ENCODE measurements at places on chromosomes 7 and 10.

DNA sequence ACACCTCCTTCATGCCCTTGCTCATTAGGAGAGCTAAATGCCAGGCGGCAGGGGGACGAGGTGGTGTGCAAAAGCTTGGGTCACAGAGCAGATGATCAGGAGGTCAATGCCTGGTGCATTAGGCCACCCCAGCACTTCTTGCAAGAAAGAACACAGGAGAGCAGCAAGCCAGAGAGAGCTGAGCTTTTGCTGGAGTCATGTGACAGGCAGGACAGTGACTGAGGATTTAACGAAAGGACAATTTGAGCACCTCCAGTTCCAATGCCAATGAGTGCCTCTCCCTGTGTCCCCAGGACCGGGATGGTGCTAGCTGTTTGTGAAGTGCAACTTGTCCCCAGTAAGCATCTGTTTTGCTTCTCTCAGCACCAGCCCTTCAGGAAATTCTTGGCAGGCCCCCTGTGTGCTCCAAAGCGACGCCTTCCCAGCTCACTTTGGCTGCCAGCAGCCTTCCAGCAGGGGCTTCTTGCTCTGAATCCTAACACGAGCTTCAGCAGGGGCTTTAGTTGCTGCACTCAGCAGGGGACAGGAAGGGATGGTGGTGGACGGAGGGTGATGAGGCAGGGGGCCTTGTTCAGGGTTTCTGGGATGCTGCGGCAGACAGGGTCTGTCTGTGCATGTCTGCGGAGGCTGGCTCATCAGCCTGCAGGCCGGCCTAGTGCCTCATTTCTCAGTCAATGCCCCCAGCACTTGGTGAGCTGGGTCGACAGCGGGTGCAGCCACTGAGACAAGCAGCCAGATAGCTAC lies 368.1 kb downstream of the RPS24 start:
- no peak for ATAC-seq

DNA sequence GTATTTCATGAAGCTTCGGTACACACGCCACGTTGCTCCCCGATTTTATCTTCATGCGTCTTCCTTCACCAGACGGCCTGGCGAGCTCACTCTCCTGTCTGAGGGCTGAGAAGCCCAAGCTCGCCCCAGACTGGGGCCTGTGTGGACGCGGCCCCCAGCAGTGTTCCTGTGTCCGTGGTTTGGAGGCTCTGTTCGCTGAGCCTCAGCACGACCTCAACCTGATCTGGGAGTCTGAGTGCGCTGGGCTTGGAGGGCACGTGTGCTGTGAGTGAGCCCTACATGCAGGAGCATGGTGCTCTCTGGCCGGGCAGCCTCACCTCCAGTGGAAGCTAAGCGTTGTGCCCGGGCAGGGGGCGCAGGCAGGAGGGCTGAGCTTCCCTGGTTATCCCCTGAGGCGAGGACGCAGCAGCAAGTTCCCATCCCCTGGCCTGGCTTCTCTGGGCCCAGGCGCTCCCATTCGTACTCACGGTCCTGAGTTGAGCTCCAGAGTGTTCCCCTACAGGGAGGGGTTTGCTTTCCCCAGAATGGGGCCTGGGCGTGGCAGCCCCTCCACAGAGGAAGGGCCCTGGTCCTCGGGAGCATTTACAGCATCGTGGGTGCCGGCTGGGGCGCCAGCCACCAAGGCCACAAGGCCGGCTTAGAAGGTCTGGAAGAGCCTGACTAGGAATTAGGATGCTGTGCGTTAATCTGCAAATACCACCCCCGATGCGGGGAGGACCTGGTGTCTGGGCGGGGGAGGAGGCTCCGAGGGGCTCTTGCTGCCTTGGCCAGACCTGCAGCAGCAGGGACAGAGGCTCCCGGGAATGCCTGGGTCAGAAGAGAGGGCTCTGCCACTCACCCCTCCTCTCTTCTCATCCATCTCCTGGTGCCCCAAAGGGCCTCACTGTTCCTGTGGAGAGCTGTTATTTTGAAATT lies 400.6 kb downstream of the DNAJB6 start:
- ATAC-seq: no peak

DNA sequence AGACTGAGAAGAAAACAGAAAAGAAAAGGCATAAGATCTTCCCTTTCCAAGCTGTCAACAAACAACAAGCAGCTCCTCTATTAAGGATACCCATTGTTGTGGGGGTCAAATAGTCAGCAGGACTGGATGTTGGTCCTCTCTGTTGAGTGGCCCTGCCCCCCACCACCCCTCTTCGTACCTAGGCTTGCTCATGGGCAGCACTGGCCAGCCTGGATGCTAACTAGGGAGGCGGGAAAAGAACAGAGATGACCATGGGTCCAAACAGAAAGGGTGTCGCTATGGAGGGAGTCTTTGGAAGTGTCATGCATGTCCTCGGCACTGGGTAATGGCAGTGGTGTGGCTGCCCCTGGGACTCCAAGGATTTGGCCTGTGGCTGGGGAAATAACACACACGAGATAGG lies 45.6 kb downstream of the SPDYE5 start:
- no peak for ATAC-seq

DNA sequence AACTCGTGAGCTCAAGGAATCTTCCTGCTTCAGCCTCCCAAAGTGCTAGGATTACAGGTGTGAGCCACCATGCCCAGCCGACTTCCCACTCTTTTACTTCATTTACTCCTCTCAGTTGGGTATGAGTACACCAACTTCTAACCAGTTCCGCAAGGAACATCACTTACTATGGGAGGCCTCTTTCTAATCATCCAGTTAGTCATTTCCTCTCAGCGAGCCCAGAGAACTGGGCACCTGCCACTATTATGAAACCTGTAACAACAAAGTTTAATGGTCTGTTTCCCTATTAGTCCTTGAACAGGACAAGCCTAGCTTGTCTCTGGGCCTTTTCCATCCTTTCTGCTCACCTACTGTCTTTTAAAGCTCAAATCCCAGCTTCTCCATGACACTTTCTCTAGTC lies 88.8 kb downstream of the DNMBP start:
- ATAC-seq: peak; percentile 95

- no peak for ATAC-seq
These were observed 12.8 kb upstream of the LRRC4 start for GRCh38 chr7:128044064-128044463.

DNA sequence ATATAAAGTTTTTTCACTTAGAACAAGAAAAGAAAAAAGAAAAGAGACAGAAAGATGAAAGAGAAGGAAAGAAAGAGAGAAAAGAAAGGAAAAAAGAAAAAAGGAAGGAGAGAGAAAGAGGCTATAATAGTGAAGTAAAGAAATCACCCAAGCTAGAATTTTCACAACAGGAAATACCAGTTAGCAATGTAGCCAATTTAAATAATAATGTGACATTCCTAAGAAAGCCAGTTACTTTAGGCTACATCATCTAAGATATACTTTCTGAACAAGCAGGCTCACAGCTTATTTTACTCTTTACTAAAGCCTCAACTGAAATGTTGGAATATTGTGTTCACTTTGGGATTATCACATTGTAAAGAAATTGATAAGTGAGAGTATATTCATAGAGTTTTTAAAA lies 53.6 kb downstream of the GPR37 start:
- ATAC-seq: no peak

DNA sequence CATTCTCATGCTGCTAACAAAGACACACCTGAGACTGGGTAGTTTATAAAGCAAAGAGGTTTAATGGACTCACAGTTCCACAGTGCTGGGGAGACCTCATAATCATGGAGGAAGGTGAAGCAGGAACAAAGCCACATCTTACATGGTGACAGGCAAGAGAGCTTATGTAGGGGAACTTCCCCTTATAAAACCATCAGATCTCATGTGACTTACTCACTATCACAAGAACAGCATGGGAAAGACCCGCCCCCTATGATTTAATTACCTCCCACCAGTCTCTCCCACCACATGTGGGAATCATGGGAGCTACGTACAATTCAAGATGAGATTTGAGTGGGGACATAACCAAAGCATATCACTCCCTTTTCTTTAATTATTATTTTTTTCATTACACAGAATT lies 16.6 kb downstream of the COL28A1 start:
- no peak for ATAC-seq

DNA sequence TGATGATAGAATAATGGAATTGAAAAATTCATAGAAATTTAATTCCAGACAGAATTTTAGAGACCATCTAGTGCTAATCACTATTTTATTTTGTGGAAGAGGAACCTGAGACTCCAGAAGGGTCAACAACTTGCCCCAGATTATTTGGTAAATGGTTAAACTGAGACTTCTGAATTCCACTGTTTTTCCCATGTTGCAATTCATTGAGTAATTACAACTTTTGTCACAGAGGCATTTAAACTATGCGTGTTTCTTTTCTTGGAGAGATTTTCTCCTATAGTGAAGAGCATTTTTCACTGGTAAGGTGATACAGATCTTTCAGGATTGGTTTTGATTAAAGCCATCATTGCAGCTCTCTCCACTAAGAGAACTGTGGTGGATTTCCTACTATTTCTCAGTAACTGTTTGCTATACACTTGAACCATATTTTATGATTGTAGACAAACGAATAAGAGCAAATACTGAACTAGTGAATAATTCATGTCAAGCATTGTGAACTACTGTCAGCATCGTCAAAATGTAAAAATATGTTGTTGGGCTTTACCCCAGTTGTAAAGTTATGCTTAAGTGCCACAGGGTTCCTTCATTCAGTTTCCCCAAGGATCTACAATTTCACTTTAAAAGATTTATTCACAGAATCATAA lies 26.5 kb downstream of the LRGUK start:
- ATAC-seq: no peak
